ENCODE measurements at places on chromosomes 5 and 9.

DNA sequence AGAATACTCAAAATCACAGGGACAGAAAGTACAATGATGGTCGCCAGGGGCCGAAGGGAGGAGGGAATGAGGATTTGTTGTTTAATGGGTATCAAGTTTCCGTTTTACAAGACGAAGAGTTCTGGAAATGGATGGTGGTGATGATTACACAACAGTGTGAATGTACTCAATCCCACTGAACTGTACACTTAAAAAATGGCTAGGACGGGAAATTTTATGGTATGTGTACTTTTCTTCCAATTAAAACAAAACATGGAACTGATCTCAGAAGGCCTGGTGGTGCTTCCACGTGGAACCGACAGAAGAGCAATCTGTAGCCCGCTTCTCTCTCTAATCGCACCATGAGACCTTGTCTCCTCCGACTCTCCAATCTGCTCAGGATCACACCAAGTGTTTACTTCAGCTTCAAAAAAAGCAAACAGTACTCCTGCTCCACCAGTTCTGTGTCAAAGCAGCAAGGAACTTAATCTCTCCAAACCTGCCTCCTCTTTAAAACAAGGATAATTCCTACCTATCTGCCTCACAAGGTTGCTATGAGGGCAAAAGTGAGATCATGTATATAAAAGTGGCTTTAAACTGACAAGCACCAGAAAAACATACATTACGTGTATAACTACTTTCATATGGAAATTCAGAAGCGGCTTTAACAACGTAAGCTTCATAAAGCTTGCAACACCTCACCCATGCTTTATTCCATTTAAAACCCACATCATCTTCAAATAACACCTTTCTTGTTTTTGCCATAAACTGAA is 2.1 kb downstream of the ECPAS start:
- no peak for DNase-seq

- DNase-seq = no peak
Measured at GRCh38 chr9:79800578-79800977, 228.8 kb downstream of the TLE4 start.

- DNase-seq = no peak
Measured at GRCh38 chr5:17106521-17106920, 110.9 kb upstream of the BASP1 start.

- DNase-seq = no peak
Measured at GRCh38 chr5:73303148-73304079, 130.4 kb downstream of the TMEM174 start.

GRCh38 chr9:70197216-70198044 is 61.3 kb upstream of the SMC5 start:
- DNase-seq = no peak

- no peak for DNase-seq
Measured at GRCh38 chr9:9002826-9003583, 1203.4 kb upstream of the DMAC1 start.

GRCh38 chr9:74493512-74493911 is 3.6 kb upstream of the RORB start:
- no peak for DNase-seq

DNA sequence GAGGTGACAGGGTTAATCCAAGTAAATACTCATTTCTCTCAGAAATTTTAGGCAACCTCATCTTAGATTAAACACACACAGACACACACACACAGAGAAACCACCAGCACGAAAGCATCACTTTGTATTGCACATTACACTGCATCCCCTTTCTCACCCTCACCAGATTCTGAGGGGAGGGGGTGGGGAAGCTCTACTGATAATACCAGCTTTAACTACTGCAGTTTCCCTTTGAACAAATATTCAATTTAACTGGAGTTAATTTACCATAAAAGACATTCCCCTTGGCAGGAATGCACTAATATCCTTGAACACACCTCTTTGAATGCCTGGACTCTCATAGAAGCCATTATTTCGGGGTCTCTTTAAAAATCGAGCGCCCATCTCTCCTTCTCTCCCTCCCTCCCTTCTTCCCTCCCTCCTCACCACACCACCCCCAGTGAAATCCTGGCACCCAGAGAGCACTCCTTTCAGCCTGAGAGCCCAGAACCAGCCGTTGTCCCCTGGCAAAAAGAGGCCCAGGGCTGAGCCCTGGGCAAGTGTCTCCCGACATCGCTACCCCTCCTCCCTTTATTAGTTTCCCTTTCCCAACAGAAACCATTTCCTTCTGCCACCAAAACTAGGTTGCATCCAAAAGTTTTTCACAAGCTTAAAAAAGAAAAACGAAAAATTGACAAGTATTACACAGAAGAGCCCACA is 2.8 kb upstream of the NFIB start:
- DNase-seq = no peak

DNA sequence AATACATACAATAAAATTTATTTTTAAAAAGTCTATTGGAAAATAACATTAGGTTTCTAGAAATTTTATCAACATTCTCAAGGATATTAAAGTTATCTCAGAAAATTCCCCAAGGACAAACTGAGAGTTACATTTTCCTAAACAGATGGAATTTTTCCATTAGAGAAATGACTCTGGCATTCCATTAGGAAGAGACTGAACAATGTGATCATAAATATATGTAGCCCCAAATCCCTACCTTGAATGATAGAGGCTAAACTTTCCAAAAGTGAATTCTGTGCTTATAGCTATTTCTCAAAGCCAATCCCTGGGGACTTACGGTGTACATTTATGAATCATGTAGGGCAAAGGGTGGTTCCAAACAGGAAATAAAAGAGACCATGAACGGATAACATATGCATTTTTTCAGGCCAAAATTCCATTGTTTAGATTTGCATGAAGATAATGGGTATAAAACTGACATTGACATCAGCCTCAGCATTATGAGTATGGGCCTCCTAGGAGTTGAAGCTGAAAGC is 1181.0 kb upstream of the DMAC1 start:
- DNase-seq = no peak

- no peak for DNase-seq
Measured at GRCh38 chr9:124392254-124392870, 22.9 kb downstream of the PSMB7 start.

- DNase-seq = no peak
Measured at GRCh38 chr5:65125591-65126541, 355.9 kb downstream of the ADAMTS6 start.

DNA sequence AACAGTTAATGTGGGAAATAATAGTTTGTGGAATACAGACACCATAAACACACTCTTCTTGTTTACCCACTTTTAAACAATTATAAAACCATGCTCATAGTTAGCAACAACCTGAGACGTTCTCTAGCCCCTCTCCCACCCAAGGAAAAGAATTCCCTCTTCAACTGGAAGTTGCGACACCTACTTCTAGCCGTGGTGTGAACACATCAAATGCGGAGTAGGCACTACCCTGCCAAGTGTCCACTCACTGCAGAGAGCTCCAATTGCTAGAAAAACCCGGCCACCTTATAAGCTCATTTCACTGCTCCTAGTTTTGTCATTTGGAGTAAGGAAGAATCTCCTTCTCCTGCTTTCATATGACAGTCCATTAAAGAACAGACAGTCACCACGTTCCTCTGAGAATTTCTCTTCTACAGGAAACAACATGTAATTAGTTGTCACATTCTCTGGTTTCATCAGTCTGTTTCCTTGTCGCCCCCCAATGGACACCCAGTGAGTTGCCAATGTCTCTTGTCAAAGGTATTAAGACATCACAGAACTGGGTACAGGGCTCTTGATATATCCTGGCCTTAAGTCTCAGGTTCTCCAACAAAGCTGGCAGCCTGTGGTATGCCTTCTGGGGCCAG is 47.3 kb downstream of the PRLR start:
- DNase-seq = peak; percentile 37

DNA sequence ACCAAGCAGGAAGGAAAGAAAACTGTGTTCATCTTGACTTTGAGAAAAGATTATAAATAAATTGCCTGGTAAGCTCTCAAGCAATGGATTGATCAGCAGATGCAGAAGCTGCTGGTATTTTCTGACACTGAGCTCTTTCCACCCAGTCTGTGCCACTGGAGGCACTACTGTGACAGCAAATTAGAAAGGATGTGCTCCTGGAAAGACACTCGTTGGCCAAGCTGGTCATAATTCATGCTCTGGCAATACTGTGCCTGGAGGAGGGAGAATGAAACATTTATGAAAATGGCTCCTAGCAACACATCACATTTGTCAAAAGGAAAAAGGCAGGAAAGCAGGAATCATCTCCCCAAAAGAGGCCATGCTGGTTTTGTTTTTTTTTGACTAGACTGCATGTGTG is 84.2 kb downstream of the CAVIN4 start:
- DNase-seq = no peak

DNA sequence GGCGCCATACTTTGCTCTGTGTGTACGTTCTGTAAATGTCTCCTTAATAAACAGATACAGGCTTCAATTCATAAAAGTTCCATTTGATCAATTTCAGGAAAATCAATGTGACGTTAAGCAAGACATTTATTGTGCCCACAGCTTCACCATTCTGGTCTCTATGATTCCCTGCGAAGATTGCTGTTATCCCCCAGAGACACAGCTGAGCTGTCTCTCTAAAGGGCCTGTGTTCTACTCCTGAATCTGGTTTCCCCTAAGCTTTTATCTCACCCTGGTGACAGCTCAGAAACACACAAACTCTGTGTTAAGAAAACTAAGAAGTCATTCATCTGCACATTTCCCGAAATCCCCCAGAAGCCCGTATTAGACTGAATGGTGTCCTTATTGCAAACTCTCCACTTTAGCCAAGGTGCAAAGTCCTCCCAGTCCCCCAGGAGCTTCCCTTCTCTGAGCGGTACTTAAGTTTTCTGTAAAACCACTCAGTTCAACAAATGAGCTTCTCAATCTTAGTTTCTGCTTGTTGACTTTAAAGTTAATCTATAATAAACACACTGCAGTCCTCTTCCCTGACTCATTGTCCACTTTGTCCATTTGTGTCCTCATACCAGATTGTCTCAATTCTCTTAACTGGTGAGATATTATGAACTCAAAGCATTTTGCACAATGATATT is 1.4 kb upstream of the C5orf15 start:
- no peak for DNase-seq

DNA sequence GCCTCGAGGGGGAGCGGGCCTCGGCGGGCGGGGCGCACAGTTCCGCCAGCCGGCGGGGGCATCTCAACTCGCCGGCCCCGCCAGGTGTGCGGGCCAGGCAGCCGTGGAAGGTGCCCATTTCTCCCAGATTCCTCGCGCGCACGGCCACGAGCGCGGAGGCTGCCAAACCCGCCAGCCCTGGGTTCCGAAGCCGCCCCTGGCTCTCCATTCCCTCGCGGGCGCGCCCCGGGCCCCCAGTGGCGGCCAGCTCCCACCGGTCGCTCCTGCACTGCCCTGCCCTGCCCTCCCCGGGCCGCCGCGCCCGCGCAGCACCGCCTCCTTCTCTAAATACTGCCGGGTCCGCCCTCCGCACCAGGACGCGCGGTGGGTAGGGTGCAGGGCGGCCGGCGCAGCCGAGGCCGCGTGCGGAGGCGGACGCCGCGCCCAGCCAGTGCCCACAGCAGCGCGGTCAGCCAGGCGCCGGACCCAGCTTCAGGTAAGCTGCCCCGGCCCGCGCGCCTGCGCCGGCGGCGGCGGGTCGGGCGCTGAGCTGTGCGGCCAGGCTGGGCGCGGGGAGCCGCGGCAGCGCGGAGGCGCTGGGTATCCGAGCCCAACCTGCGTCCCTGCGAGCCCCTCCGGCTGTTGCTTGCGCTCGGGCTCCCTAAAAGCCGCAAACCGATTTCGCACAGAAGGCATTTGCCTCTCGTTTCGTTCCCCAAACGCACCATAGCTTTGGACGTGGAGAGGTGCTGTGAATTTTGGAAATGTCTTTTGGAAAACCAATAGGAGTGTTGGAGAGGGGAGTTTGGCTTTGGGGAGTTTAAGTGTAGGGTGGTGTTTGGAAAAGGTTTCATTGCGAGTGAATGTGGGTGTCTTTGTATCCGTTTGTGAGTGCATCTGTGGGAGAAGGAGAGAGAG is at the start of gene TMEM171:
TSS of gene TMEM171 (plus strand) at position 354 of the 897 bp plus-strand sequence. CDS start 2,799 bp downstream, outside the sequence.
- DNase-seq = no peak

GRCh38 chr5:137688210-137688840 is 47.6 kb downstream of the KLHL3 start:
- no peak for DNase-seq

DNA sequence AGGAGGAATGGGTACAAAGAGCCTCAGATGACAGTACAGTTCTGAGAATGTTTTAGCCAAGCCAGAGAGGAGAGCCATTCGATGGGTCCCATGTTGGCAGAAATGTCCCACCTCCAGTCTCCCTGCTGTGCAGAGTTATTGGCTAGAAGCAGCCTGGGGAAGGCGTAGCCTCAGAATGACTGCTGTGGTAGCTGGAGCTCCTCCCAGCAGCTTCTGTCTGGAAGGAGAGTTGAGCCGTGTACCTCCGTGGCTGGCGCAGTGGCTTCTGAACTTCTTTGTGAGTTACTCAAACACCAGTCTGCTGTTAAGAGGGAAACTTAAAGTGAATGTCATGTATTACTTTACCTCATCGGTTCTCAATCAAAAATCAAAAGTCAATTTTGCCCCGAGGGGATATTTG is 193.3 kb upstream of the SNX2 start:
- DNase-seq = no peak

GRCh38 chr5:34959323-34959722 is 30.0 kb downstream of the DNAJC21 start:
- no peak for DNase-seq

DNA sequence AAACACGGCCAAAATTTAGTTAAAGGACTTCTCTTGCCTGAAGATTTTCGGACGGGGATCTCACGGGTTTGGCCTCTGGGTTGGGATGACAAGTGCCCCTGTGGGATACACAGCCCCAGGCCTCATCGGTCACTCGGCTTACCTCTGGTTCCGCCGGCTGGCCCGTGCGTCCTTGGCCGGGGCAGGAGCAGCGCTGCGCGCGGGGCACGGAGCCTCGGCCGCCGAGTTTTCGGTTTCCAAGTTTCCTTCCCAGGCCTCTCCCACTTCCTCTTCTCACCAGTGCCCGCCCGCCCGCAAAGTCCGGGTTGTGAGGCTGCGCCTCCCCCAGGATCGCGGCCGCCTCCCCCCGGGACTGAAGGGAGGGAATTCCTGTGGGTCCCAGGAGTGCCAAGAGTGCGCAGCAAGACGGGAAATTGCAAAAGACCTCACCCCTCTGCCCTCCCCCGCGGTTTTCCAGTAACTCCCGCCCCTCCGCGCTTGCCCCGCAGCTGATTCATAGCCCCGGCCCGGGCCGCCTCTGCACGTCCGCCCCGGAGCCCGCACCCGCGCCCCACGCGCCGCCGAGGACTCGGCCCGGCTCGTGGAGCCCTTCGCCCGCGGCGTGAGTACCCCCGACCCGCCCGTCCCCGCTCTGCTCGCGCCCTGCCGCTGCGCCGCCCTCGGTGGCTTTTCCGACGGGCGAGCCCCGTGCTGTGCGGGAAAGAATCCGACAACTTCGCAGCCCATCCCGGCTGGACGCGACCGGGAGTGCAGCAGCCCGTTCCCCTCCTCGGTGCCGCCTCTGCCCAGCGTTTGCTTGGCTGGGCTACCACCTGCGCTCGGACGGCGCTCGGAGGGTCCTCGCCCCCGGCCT is at the start of gene OSMR:
TSS of gene OSMR (plus strand) at position 487 of the 853 bp plus-strand sequence. CDS start 23,033 bp downstream, outside the sequence.
- DNase-seq = no peak

GRCh38 chr9:126326228-126327005 is at the start of gene MVB12B:
MVB12B (plus strand) TSS chr9:126326829; CDS start chr9:126326930, 101 bp downstream.
- peak; percentile 66 for DNase-seq

GRCh38 chr5:114056185-114056538 is 305.7 kb upstream of the KCNN2 start:
- no peak for DNase-seq

GRCh38 chr5:157100140-157100679 is 8.6 kb downstream of the HAVCR2 start:
- DNase-seq = no peak

GRCh38 chr5:80566711-80567259 is 3.3 kb downstream of the ANKRD34B start:
- DNase-seq = no peak

- no peak for DNase-seq
Measured at GRCh38 chr9:124308606-124309491, 51.1 kb downstream of the NEK6 start.

GRCh38 chr9:84667571-84668195 is 1.8 kb upstream of the NTRK2 start:
- no peak for DNase-seq
